ENCODE measurements at places on chromosomes 3 and 15. TPM values are rescaled to one million over a fixed set of nuclear protein-coding genes. Genes with fewer than 3 reads are reported as not detected.

Gene CFAP100
- total RNA-seq, result 1.5 TPM

Gene HTR3E
- total RNA-seq, result not detected

Gene LDHAL6B
- not detected for total RNA-seq

Gene RETNLB
- total RNA-seq, result not detected

Gene PLIN1
- not detected for total RNA-seq

Gene VGLL3
- 1.5 TPM for total RNA-seq

Gene CLRN1
- 0.22 TPM for total RNA-seq

Gene TP63
- total RNA-seq, result not detected

Gene PRSS50
- total RNA-seq, result 0.07 TPM
